Stimulated activated naive CD8-positive, alpha-beta T cell treated with anti-CD3 and anti-CD28 coated beads, Interleukin-15, Interleukin-2, amounts not matched to agents 100 U/mL and 50 U/mL, for 24 hours (primary cell): ENCODE measurements at places on chromosomes 1 and 21.

DNA sequence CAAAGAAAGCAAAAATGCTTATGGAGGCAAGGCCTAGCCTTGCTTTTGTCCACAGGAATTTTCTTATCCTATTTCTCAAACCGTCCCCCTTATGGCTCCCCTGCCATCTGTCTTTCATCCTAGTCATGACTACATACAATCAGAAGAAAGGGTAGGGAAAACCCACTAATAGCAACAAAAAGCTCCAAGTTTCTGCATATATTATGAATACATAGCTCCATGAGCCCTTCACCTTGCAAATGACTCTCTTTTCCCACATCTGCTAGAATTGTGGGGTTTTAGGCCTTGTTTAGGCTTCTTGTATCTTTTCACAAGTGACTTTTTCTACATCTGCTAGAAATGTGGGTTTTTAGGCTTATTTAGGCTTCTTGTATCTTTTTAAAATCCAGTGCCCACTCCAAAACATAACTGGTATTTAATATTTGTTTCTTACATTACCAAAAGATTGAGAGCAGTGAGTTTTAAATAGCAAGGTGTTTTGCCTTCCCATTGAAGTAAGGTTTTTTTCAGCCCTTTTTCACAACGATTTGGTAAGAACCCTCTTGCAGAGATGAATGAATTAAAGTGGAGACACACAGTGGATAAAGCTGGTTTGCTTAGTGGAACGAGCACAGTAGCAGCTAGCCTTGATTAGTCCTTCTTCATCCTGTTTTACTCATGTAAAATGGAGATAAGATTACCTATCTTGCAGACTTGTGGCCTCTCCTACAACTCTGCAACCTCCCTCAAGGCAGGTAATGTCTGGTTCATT is 4.4 kb downstream of the GADD45A start:
- no peak for DNase-seq

DNA sequence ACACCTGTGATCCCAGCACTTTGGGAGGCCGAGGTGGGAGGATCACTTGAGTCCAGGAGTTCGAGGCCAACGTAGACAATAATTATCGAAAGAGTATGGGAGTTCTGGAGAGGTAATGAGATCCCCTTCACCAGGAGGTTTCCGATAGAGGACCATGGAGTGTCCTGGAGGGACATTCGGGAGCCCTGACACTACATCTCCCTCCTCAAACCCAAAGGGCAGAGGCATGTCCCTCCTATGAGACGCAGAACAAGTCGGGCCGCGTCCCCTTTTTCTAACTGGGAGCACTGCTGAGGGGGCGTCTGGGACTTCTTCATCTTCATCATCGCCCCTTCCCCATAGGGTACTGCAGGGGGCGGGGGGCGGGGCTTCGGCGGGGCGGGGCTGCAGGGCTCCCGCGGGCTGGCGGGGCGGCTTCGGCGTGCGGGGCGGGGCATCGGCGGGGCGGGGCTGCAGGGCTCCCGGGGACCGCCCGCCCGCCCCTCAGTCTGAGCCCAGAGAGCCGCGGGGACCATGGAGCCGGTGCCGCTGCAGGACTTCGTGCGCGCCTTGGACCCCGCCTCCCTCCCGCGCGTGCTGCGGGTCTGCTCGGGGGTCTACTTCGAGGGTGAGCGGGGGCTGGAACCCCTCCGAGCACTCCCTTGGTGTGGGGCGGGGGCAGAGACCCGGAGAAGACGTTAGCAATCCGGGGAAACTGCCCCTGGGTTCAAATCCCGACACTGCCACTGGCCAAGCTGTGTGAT is at the start of gene THEMIS2:
TSS of gene THEMIS2 (plus strand) at position 486 of the 743 bp plus-strand sequence. CDS start at position 514, 28 bp downstream.
- DNase-seq, result peak; percentile 88

GRCh38 chr1:81420760-81421159 is 380.0 kb upstream of the ADGRL2 start:
- no peak for DNase-seq

GRCh38 chr1:116106646-116107045 is 4.6 kb upstream of the MAB21L3 start:
- DNase-seq, result no peak

GRCh38 chr1:67261680-67262079 is 46.0 kb upstream of the IL12RB2 start:
- no peak for DNase-seq

GRCh38 chr1:91032349-91032748 is 10.5 kb upstream of the ZNF644 start:
- DNase-seq, result no peak

DNA sequence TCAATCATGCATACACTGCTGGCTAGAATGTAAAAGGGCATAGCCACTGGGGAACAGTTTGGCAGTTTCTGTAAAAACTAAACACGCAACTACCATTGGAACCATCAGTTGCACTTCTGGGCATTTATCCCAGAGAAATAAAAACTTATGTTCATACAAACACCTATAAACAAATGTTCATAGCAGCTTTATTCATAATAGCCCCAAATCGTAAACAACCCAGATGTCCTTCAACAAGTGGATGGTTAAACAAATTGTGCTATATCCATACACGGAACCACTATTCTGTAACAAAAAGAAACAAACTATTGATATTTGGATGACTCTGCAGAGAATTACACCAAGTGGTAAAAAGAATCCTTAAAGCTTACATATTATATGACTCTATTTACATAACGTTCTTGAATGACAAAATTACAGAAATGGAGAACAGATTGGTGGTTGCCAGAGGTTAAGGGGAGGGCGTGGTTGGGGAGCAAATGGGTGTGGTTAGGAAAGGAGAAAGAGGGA is 22.8 kb downstream of the LACTBL1 start:
- DNase-seq, result no peak

- DNase-seq, result peak; percentile 76
Measured at GRCh38 chr1:228463559-228464455, 23.4 kb upstream of the RNF187 start.

DNA sequence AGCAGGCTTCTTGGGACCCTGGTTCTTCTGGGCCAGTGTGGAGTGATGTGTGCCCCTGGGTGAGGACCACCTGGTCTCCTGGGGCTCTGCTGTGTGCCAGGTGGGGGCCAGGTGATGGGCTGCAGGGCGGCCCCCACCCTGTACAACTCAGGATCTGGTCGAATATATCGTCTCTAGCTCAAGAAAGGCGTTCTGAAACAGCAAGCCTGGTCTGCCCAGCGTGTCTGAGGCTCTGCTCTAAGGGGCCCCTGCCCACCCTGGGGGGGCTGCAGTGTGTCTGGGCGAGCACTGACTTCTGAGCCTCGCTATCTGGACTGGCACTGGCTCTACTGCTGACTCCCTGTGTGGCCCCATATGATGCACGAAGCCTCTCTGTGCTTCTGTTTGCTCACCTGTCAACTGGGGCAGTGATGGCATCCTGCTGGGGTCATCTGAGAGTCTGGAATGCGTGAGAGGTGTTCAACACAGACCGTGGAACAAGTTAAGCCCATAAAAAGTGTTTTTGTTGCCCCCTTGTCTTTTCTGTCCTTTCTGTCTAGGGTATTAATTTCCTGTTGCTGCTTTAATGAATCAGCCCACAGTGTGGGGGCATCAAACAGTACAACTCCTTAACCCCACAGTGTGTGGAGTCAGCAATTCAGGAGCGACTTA is 56.0 kb upstream of the TRAPPC10 start:
- no peak for DNase-seq

DNA sequence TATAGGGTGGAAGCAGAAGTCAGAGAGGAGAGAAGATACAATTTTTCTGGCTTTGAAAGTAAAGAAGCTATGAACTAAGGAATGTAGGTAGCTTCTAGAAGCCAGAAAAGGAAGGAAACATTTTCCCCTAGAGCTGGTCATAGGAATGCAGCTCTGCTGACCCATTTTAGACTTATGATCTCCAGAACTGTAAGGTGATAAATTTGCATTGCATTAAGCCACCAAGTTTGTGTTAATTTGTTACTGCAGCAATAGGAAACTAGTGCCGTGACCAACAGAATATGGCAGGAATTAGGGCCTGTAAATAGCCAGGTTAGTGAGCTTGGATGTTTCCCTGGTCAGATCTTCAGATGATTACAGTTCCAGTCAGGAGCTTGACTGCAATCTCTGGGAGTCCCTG is 244.3 kb upstream of the C1orf105 start:
- DNase-seq, result no peak

DNA sequence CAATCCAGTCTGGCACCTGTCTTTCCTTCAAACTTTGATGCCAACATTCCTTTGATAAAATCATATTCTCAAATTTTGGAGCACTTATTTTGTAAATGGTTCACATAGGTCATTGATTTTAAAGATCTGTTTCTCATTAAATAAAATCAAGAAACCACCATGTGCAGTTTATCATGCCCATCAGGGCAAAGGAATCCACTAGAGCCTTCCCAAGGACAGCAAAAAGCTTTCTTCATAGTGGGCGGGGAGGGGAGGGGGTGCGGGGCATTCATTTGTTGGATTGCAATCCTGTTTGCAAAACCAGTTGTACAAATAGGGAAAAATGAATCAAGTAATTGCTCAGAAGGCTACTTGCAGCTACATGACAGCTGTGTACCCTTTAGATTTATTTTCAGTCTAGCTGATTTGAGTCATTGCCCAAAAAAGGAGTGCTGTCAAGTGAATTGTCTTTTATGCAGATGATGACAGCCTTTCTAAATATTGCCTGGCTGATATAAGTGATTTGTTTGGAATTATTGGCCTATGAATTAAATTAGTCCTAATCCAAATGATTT is 23.0 kb downstream of the LRRC8B start:
- DNase-seq, result no peak

DNA sequence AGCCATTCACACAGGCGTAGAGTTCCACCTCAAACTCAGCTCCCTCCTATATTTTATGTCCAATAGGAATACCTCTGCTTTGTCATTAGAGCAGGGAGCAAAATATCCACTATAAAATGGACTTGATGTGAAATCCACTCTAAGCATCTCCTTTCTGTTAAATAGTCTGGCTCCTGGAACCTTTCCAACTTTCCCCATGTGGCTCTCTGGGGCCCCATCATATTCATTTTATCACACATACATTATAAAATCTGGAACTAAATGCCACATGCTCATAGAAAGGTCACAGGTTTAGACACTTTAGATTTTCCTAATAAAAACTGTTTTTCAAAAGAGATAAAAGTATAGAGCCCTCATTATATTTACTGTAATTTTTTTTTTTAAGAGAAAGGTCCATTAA is 82.1 kb downstream of the PTPN14 start:
- no peak for DNase-seq

DNA sequence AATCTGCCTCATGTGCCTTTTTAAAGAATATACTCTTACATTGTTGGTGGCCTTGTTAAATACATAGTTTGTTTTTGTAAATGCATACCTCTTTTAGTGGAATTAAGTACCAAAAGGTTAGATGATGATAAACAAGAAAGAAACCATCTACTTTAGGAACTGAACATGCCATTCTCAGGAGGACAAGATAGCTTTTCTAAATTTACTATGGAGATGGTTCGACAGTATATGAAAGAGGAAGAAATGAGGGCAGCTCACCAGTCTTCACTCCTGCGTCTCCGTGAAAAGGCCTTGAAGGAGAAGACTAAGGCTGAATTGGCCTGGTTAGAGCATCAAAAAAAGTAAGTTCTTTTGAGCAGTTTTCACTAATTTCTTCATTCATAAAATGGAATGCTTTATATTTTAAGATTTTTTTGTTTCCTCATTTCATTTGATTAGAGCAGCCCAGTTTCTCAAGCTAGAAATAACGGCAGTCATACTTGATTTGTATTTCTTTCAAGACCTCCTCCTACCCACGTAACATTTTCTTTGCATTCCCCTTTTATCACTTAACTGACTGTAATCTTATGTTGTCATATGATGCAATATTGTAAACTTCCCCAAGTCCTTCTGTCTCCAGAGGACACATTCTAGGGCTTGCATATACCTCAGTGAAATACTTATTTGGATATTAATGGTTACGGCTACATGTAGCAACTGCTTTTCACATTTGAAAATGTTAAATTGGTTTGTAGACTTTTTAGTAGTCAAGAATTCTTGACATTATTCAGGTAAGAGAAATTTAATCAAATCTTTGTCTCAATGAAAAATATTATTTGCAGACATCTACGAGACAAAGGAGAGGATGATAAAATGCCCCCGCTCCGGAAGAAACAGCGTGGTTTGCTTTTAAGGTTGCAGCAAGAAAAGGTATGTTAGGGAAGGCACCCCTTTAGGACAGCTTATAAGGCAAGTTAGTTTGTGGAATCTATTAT is 99.3 kb downstream of the CEP350 start:
- DNase-seq, result no peak

- DNase-seq, result no peak
Measured at GRCh38 chr1:227323171-227323966, 5.1 kb upstream of the CDC42BPA start.

GRCh38 chr1:36443297-36443696 is 7.0 kb downstream of the OSCP1 start:
- no peak for DNase-seq

GRCh38 chr1:35642471-35642955 is 1.2 kb upstream of the PSMB2 start:
- peak; percentile 38 for DNase-seq

DNA sequence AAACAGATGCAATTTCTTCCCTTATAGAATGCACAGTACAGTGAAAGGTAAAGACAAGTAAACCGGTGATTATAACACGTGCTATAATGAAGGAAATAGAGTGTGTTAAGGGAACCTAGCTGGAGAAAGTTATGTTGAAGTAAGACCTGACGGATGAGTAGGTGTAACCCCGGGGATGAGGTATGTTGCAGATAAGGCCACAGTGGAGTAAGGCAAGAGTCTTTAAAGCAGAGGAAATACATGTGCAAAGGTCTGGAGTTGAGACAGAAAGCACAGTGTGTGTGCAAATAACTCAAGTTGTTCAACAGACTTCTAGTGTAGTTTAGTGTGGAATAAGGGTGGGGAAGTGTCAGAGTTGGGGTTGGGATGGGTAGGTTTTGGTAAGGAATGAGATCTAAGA is 2.9 kb downstream of the DBT start:
- no peak for DNase-seq

GRCh38 chr1:214187933-214188332 is 93.0 kb upstream of the SMYD2 start:
- DNase-seq, result no peak

GRCh38 chr1:109756848-109757521 is 6.7 kb downstream of the EPS8L3 start:
- no peak for DNase-seq

GRCh38 chr1:36323636-36324352 is at the start of gene EVA1B:
Gene EVA1B (minus strand): TSS chr1:36323645. CDS start chr1:36323037, 608 bp downstream.
- DNase-seq, result peak; percentile 59

DNA sequence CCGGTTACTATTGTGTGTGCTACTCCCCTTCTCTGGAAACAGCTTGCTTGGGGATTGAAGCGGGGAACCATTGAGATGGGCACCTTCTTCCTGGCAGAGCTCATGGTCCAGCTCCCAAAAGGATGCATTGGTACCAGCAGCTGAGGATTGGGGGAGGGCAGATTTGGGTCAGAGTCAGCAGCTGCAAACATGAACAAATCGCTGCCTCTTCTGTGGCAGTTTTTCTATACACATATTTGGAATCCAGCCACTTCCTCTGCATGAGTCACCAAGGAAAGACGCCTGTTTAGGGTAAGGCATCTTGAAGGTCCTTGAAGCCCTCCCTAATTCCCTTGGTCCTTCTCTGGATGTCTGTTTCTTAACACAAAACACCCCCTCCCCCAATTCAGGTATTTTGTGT is 104.7 kb downstream of the DAB1 start:
- DNase-seq, result no peak

- DNase-seq, result no peak
Measured at GRCh38 chr1:10438677-10439163, 8.5 kb downstream of the CENPS start.

GRCh38 chr1:204074274-204075138 is 1.6 kb downstream of the SOX13 start:
- no peak for DNase-seq
